Pancreas (tissue), 10 donors: ENCODE measurements at places on chromosomes 12 and 14.

GRCh38 chr12:11755302-11755930 is 105.9 kb downstream of the ETV6 start:
- DNase-seq = no peak

DNA sequence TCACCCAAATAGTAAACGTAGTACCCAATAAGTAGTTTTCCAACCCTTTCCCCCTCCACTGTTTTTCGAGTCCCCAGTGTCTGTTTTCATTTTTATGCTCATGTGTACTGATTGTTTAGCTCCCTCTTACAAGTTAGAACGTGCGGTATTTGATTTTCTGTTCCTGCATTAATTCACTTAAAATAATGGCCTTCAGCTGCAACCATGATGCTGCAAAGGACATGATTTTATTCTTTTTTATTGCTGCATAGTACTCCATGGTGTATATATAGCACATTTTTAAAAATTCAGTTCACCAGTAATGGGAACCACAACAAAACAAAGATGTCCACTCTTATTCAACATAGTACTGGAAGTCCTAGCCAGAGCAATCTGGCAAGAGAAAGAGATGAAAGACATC is 72.8 kb downstream of the DUSP6 start:
- DNase-seq = no peak

DNA sequence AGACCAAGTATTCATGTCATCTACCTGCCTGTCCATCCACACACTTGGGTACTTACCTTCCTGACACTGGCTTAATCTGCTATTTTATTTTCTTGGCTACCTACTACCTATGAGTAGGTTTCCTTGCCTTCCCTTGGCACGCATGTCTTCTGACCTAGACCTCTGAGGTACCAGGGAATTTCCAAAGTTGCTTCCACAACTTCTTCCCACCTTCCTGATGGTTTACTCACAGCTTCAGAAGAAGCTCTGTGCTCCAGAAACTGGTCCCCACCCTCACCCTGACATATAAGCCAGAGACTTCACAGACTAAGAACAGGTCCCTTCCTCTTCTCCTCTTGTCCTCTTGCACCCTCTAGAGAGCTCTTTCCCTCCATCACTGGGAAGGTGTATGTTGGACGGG is 35.7 kb upstream of the DDX11 start:
- DNase-seq = no peak

DNA sequence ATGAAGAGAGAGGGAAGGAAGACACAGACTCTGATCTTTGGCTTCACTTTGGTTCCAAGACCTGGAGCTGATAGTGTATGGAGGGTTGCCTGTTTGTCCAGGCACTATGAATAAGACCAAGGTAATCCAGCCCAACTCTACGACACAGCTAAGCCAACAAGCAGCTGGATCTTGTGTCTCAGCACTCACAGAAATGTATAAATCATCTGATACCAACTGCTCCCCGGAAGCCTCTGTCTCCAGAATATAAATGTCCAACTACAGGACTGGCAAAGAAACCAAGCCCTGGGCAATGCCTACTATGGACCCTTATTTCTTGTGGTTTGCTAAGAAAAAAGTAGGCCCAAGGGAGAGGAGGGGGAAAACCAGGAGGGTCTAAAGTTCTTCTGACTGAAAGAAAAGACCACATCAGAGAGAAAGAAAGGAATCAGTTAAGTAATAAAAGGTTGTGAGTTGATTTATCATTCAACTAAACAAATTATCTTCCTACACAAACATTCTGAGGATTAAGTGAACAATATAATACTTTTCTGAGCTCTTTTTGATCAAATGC is 204.0 kb downstream of the DAD1 start:
- no peak for DNase-seq
